ENCODE measurements at places on chromosomes 11 and 22. TPM values are rescaled to one million over a fixed set of nuclear protein-coding genes. Genes with fewer than 3 reads are reported as not detected.

Gene KRTAP5-11
- not detected for total RNA-seq

Gene TRMT2A
- 36.7 TPM for total RNA-seq

GRCh38 chr22:19143967-19144400 lies 467 bp downstream of the ESS2 start:
- DNase-seq, result no peak

- no peak for DNase-seq
These were observed 130.3 kb upstream of the TBCEL start for GRCh38 chr11:120893440-120894201.

GRCh38 chr11:11626128-11626527 lies 4.3 kb upstream of the GALNT18 start:
- DNase-seq, result no peak

GRCh38 chr11:114295676-114296604 lies at the start of gene NNMT:
Gene NNMT (plus strand): TSS chr11:114296399. CDS start chr11:114296557, 158 bp downstream.
- DNase-seq, result peak; percentile 84

GRCh38 chr11:72725724-72726028 lies 26.5 kb downstream of the ARAP1 start:
- no peak for DNase-seq

DNA sequence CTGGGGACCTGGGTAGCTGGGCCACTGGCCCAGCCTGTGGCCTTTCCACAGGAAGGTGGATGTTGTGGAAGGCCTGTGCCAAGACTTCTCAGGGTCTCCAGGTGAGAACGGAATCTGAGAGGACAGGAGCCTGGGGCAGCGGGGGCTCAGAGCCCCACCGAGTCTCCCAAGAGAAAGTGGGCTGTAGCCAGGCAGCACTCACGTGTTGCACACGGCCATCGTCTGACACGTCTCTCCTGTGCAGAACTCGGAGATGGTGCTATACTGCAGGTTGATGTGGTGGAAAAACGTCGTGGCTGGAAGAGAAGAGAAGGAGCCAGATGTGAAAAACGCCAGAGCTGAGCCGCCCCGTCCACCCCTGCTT lies 6.4 kb downstream of the MOB2 start:
- no peak for DNase-seq

DNA sequence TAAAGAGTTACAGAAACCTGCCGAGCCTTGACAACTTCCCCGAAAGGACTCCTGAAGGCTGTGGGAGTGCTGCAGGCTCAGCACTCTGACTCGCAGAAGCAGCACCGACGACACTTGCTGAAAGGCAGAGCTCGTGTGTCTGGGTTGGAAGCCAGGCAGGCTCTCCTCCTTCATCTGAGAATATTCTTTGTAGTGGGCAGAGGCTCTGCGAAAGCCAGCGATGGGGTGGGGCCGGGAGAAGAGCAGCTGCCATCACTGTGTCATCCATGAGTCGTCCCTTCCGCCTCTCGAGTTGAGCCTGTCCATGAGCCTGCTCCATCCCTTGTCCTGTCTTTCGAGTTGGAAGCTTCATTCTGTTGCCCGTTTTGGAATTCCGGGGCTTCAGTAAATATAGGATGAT lies 11.9 kb downstream of the GLB1L2 start:
- no peak for DNase-seq
